Fibroblast of skin of right quadriceps (primary cell): ENCODE measurements at places on chromosomes 5 and 9.

DNA sequence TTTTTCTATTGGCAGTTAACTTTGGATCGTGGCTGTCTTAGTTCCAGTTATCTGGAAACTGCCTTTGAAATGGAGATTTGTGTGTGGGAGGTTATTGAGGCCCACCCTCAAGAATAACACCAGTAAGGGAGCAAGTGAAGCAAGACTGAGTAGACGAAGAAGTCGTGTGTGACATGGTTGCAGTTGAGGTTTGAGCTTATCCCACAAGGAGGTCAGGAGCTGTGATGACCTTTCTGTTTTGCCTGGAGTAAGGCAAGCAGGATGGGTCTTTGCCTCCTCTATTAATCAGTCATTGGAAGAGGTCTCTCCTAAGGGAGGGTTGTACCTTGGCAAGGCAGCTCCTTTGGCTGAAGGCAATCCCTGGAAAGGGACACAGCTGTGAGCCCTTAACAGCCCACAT is 49.6 kb upstream of the CTXN3 start:
- no peak for DNase-seq

GRCh38 chr5:88483964-88484672 is 215.5 kb upstream of the TMEM161B start:
- DNase-seq = no peak

GRCh38 chr5:17477043-17477442 is 21.0 kb upstream of the TAF11L2 start:
- DNase-seq = no peak

DNA sequence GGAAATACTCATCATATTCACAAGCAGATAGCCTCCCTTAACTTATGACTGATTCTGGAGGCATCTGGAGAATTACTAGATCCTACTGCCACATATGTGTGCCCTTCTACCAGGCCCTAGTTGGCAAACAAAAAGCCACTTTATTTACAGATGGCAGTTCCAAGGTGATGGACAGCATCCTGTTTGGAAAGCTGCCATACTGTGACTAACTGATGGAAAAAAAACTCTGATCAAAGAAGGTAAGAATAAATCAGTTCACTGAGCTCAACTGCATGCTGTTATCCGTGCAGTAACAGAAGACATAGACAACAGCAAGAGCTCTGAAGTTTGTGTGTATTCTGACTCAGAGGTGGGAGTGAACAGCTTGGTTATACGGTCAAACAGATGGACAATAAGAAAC is 279.8 kb upstream of the POU5F2 start:
- peak; percentile 30 for DNase-seq

- peak; percentile 75 for DNase-seq
These were observed 300.9 kb downstream of the MCTP1 start for GRCh38 chr5:94983861-94984535.

- no peak for DNase-seq
These were observed 221.8 kb downstream of the SNX18 start for GRCh38 chr5:54739371-54739770.

DNA sequence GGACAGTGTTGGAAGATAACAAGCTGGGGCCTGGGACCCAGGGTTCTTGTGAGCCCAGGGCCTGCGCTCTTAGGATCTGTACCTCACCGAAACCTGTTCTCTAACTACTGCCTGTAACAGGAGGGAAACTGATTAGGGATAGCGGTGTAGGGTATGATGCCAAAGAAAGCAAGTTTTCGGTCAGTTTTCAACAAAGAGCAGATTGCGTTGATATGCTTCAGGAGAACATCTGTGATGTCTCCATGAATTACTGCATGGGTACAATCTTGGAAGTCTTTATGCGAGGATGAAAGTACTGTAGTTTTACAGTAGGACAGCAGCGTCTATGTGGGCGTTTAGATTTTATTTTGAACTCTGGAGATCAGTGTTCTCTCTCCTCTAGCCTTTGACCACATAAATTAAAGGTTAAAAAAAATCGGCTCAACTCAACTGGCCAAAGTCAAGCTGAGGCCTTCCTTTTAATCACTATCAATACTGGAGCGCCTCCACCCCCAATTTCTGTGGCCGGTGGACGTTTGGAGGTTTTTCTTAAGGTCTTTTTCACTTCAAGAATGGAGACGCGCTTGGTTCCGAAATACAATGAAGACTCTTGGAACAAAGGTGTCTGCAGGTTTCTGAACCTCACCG is 3.0 kb downstream of the NFIL3 start:
- DNase-seq = peak; percentile 23

GRCh38 chr5:168591302-168592013 is 12.3 kb upstream of the PANK3 start:
- DNase-seq = no peak

DNA sequence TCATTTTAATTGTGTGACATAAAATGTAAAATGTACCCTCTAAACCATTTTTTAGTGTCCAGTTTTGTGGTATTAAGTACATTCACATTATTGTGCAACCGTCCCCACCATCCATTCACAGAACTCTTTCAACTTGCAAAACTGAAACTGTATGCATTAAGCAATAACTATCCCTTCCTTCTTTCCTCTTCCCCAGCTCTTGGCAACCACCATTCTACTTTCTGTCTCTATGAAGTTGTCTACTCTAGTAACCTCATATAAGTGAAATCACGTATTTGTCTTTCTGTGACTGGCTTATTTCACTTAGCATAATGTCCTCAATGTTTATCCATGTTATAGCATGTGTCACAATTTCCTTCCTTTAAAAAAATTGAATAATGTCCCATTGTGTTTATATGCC is 142.4 kb downstream of the C9orf152 start:
- peak; percentile 35 for DNase-seq

GRCh38 chr5:66565878-66566277 is 30.3 kb upstream of the MAST4 start:
- DNase-seq = no peak

- no peak for DNase-seq
These were observed 178.5 kb downstream of the NFIB start for GRCh38 chr9:14135421-14135820.

DNA sequence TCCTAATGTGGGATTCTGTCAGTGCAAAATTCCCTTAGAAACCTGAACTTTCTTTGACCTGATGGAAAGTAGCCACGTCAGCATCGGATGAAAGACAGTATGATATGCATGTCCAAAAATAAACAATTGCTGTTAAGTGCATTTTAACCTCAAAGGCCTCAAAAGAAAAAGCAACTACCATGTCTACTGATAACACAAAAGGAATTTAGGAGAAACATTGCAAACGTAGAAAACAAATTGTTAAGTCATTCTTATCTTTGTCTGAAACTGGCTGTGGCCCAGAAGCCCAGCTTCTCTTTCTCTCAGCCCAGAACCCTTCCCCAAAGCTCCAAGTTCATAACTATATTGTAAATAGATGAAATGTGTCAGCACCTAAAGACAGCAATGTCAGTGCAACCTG is 11.1 kb upstream of the LHFPL2 start:
- DNase-seq = no peak

DNA sequence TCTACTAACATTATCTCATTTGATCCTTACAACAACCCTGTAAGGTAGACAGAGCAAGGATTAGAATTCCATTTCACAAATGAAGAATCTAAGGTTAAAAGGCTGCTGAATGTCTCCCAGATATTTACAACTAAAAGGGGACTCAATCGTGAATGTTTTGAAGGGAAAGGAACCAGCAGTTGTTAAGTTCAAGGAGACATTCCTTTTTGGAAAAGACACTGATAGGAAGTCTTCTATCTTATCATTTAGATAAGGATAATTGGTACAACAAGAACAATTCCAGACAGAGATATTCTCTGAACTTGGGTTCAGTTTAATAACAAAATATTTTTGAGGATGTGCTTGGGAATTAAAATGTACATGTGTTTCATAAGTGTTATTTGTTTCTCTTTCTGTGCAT is 37.5 kb upstream of the CER1 start:
- no peak for DNase-seq

GRCh38 chr9:129166623-129167557 is 11.2 kb downstream of the IER5L start:
- DNase-seq = peak; percentile 77

DNA sequence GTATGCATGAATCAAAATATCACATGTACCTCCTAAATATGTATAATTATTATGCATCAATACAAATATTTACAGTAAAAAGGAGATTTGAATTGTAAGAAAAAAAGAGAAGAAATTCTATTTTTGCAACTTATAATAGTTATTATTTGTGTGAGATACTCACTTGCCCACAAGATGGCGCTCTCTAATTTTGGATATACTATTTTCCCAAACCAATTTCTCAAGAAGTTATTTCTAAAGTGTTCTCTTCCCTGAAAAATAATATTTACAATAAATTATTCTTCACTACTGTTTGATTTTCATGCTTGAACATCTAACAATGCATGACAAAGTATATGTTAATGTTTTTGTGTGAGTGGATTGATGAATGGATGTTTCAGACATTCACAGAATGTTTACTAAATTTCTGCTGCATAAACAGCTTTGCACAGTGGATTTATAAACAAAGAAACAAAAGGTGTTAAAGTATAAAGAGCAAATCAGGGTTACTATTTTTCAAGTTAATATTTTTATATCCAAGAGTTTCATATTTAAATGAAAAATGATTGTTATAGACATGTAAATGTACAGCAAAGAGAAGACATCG is 503.4 kb downstream of the PDE4D start:
- peak; percentile 21 for DNase-seq

GRCh38 chr5:174183701-174184100 is 138.2 kb downstream of the NSG2 start:
- no peak for DNase-seq

DNA sequence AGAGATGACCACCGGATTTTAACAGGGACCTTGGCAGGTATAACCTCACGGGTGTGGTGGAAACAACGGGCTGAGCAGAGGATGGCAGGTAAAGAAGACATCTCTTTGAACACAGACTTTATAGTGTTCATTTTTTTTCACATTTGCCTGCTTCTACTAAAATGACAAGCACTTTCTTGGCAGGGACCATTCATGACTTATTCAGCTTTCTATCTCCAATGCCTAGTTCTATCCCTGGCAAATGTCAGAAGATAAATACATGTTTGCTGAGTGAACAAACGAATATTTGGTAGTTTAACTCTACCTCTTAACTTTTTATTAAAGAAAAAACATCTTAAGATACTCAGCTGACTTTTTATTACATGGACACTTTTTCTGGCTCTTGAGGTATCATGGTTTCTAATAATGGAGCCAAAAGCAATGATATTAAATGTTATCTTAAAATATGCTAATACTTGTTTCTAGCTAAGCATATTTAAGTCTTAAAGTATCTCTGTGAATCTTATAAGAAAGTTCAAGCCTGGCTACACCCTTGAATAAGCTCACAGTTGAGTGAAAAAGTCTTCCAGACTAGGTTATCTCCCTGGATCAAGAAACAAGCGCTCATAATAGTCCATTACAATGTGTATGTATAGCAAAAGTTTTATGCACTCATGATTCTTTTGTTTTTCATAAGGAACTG is 8.5 kb downstream of the ELL2 start:
- no peak for DNase-seq

GRCh38 chr9:98418578-98419259 is 163.3 kb upstream of the TBC1D2 start:
- no peak for DNase-seq

DNA sequence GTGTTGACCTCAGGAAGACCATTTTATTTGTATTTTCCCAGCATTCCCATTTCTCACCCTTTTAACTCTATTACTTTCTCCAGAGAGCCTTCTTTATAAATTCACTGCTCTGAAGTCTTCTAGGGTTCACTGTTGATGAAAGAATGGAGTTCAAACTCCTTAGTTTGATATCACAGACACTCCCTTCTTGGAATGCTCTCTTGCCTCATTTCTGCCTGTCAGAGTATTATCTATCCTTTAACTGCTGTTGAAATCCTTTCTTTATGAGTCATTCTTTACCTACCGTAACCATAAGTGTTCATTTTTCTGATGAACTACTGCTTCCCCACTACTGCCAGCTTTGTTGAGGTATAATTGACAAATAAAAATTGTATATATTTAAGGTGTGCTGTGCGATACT is 4.3 kb downstream of the RIC1 start:
- DNase-seq = peak; percentile 17

DNA sequence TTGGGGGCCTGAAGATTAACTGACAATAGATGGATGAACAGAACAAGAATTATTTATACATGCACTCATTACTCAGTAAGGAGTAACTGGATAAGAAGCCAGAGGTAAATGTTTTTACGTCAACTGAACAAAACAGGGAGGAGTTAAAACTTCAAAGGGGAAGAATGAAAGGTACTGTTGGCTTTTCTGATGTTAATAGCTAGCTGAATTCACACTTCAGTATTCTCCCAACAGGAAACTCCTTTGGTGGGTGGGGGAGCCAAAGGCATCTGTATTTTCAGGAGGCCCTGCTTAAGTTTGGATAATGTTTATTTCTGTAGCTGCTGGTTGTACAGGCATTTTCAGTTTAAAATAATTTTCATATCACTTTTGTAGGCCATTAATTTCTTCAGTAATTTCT is 23.2 kb upstream of the RFK start:
- DNase-seq = no peak

GRCh38 chr9:88993871-88994460 is 2.7 kb downstream of the S1PR3 start:
- no peak for DNase-seq

DNA sequence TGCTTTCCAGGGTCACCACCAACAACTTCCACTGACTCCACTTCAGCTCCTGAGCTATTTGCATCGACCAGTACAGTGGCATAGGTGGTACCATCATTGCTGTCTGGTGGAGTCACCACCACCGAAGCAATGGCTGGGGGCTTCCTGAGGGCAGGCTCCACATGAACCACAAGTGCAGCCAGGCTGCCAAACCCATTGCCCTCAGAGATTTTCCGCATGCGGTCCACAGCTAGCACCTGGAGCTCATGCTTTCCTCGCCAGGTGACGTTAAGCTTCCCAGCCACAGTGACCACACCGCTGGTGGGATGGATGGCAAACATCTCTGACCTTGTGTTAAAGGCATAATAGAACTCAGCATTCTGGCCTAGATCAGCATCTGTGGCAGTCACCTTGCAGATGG is 23.1 kb downstream of the FAT2 start:
- DNase-seq = no peak

GRCh38 chr5:73812962-73813588 is 187.1 kb downstream of the ARHGEF28 start:
- DNase-seq = no peak

GRCh38 chr5:148887123-148887881 is 60.9 kb downstream of the ADRB2 start:
- DNase-seq = no peak

GRCh38 chr9:26786564-26786963 is 106.0 kb downstream of the CAAP1 start:
- no peak for DNase-seq
